ENCODE measurements at places on chromosomes 1 and 21.

DNA sequence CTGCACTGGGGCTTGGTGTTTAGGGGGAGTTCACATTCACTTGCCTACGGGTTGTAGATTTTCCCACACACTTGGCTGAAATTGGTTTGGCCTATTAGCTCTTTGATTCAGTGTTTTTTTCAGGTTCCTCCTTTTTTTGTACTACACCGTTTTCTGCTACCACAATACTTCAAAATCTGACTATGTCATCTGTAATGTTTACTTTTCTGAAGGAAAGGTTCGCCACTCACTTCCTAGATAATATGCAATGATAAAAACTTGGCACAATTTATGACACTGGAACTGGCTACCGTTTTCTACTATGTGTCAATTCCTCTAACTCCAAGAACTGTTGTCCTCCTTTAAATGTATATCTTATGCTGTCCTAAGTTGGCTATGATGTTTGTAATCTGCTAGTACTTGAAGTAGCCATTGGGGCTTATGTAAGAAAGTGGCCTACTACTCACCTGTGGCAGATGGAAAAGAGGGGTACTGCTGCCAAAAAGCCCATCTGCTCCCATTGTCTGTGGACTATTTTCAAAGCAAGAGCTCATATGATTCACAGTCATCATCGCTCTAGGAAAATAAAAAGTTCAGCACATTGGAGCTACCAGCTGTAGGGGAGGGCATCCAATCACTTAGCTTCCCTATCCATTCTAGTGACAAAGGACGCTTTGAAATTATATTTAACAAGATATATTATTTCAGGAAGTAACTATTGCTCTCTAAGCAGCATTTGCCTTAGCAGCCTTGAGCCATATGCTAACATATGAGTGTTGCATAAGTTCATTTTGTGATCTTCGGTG lies 42.4 kb upstream of the BACH1 start:
- no peak for DNase-seq

GRCh38 chr1:9247894-9248293 lies 13.3 kb downstream of the H6PD start:
- DNase-seq, result no peak

DNA sequence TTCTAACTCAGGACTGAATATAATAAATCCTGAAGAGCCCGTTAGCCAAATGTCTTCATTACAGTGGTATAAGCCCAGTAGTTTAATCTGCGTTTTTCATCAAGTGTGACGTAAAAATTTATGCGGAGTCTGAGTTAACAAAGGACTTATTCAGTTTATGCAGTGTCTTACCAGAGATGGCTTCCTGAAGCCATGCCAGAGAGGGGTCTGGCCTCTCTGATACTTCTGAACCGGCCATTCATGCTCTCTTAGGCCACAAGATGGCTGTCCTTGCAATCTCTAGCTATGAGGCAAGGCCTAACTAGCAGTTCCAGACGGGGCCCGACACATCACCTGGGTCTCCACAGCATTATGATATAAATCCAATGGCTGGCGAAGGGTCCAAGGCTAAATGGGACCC lies 101.4 kb downstream of the TEX35 start:
- no peak for DNase-seq

GRCh38 chr1:185555743-185556142 lies 178.4 kb upstream of the HMCN1 start:
- DNase-seq, result no peak

- DNase-seq, result no peak
Observed at GRCh38 chr1:219188331-219188803, 14.7 kb downstream of the LYPLAL1 start.

Data from stimulated activated CD4-positive, alpha-beta T cell treated with anti-CD3 and anti-CD28 coated beads, Interleukin-15, amount 100 ng/mL, for 24 hours (primary cell).